ENCODE measurements at places on chromosomes 5 and 9. TPM values are rescaled to one million over a fixed set of nuclear protein-coding genes. Genes with fewer than 3 reads are reported as not detected.

DNA sequence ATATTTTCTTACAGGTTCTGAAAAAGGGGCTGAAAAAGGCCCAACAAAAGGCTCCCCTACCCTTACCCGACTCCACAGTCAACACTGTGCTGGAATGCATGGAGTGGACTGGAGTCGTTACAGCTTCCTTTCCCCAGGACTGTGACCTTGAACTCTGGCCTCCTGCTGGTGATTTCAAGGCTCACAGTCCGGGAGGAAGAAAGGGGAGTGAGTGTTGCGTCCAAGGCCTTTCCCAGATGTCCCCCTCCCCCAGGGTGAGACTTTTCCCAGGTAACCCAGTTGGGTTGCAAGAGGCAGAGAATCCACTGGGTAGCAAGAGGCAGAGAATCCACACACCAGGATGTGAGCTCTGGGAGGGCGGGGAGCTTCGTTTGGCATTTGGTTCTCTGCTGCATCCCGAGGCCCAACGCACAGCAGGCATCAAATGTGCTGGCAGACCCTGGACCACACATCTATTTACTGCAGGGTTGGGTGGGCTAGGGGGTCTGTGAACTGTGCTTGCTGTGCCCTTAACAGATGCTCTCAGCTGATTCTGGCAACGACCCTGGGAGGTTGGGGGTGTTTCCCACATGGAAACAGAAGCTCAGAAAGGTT is 37.5 kb downstream of the FABP6 start:
- DNase-seq: no peak

The CCNO gene
- 0.34 TPM for total RNA-seq

GRCh38 chr9:70010015-70010414 is 33.6 kb upstream of the MAMDC2 start:
- DNase-seq: no peak

- no peak for DNase-seq
Measured at GRCh38 chr9:1049641-1050040, 516 bp upstream of the DMRT2 start.

DNA sequence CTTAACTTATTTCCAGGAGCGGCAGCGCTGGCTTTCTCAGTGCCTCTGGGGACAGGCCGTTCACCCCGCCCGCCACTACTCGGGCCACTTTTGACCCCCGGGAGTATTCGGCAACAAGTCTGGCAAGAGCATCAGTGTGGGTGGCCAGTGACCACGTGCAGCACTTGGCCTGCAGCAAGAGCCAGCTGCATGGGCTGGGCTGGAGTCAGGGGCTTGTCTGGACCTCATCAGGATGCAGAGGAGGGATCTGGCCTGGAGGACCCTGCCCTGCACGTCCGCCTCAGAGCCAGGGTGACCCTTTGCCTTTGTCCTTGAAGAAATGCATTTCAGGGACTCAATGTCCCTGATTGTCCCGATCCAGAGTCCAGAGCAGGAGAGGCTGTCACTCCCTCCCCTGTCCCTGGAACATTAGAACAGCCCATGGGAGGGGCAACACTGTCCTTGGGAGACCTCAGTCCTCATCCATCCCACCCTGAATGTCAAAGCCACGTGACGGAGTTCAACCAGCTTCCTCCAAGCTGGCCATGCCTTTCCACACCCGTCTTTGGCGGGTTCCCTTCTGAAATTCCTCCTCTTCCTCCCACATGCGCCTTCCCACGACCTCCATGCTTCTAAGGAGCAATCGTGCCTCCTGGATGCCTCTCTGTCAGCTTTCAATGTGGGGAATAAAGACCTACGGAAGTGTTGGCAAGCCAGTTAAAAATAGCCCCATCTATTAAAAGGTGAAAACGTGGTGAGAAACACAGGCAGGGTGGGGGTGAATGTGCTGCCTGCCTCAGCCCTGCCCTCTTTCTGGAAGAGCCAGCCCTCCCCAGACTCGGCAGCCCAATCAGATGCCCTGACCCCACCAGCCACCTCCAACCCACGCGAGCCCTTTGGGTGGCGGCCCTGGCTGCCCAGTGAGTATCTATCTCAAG is 99.0 kb downstream of the OLFM1 start:
- no peak for DNase-seq

- no peak for DNase-seq
Measured at GRCh38 chr5:72584466-72584865, 77.3 kb upstream of the ZNF366 start.

DNA sequence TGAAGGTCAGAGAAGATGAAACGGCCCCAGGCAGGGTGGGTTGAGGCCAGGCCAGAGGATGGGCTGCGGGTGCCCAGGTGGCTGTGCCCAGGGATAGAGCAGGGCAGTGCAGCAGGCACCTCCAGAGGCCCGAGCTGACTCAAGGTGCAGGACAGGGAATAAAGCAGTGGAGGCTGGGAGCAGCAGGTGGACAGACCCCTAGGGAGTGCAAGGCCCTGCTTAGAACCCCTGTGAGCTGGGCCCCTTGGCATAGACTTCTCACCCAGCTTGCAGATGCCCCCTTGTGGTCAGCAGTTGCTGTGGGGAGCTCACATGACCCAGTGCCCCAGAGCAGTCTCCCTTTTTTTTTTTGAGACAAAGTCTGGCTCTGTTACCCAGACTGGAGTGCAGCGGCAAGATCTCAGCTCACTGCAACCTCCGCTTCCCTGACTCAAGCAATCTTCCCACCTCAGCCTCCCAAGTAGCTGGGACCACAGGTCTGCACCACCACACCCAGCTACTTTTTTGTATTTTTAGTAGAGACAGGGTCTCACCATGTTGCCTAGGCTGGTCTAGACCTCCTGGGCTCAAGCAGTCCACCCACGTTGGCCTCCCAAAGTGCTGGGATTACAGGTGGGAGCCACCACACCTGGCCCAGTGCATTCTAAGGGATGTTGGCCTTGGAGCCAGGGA is 118.8 kb downstream of the WNK2 start:
- peak; percentile 56 for DNase-seq

The SMIM33 gene
- total RNA-seq: not detected

The DAB2IP gene
- 1.2 TPM for total RNA-seq

DNA sequence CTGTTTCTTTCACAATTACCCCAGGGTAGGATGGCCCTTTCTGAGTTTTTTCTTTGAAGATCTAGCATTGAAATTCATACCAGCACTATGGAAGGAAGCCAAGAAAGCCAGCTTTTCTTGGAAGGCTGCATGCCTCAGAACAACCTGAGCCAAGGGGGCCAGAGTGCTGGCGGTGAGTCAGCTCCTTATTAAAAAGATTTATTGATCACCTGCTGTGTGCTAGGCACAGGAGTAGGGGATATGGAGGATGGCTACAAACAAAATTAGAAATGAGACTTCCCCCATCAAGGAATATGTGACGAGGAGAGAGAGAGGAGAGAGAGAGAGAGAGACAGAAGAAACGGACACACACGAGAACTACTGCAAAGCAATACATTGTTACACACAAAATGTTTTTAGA is 184.6 kb upstream of the PUM3 start:
- DNase-seq: no peak

The SPATA31C1 gene
- total RNA-seq: not detected

- peak; percentile 72 for DNase-seq
Measured at GRCh38 chr5:72451741-72452505, 55.3 kb downstream of the ZNF366 start.

DNA sequence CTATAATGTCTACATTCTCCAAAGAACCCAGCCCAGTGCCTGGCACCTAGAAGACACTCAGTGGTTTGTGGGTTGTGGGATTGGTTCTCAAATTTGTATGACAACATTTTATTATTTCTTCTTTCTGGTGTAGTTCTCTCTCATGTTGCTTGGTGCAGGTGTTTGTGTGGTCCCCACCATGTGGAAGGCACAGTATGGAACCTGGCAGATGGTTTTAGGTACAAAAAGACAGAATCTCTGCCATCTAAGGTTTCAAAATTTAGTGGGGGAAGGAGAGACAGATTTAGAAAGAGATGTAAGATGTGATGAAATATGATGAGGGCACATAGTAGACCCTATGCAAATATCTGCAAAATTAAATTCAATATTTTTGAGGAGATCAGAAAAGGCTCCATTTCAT is 323.8 kb downstream of the CDK5RAP2 start:
- no peak for DNase-seq

GRCh38 chr5:100780376-100780870 is 122.7 kb downstream of the ST8SIA4 start:
- DNase-seq: no peak

DNA sequence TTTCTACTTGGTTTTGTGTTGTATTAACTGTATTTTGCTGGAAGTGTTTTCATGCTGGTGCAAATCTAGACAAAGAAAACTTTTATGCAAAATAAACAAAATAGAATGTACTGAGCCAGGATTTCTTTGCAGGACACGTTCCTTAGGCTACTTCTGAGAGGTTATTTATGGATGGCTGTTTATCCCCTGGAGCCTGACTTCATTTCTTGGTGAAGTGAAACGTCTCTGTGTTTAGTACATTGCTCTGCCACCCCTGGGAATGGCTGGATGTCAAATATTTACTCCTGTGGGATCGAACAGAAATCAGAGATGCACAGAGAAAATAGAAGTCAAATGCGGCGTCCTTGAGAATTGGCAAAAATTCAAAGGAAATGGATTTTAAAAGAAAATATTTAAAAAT is 327.1 kb upstream of the MPDZ start:
- no peak for DNase-seq
